ENCODE measurements at places on chromosomes 3 and 15. TPM values are rescaled to one million over a fixed set of nuclear protein-coding genes. Genes with fewer than 3 reads are reported as not detected.

Gene RLBP1
- not detected for total RNA-seq

Gene MESP1
- total RNA-seq = 1.1 TPM

Gene NOX5
- total RNA-seq = 0.25 TPM

Gene SUSD5
- 4.1 TPM for total RNA-seq

Gene ST8SIA2
- total RNA-seq = under 0.01 TPM

Gene TJP1
- 69.4 TPM for total RNA-seq

Gene GXYLT2
- 16.1 TPM for total RNA-seq

Gene GNB4
- total RNA-seq = 62.5 TPM

Gene TMPRSS7
- total RNA-seq = 0.11 TPM

Gene CRTAP
- total RNA-seq = 245 TPM

Gene LRRC3B
- not detected for total RNA-seq

Gene BTLA
- total RNA-seq = not detected

Gene MLF1
- total RNA-seq = 11.2 TPM

Gene NUP210
- 1.9 TPM for total RNA-seq

Gene KBTBD12
- not detected for total RNA-seq

Gene CISH
- 0.62 TPM for total RNA-seq

Gene P2RY14
- not detected for total RNA-seq

Gene IL17RB
- 0.11 TPM for total RNA-seq

Gene LRRIQ4
- total RNA-seq = 0.11 TPM

Gene GABRR3
- not detected for total RNA-seq

Gene BNC1
- 11.3 TPM for total RNA-seq

Gene ALPK3
- total RNA-seq = 0.11 TPM

Gene CADPS
- total RNA-seq = 11.9 TPM

Gene NMD3
- 109 TPM for total RNA-seq

Gene LMAN1L
- not detected for total RNA-seq

Gene FAM107A
- total RNA-seq = not detected

All from uterine smooth muscle cell (primary cell).